NCI-H1930 (cell line): ENCODE measurements at places on chromosomes 1 and 21.

- no peak for DNase-seq
These were observed 11.0 kb upstream of the RGS18 start for GRCh38 chr1:192147221-192147620.

- no peak for DNase-seq
These were observed 127.6 kb downstream of the NOS1AP start for GRCh38 chr1:162197041-162197531.

GRCh38 chr1:197170538-197170937 lies 24.1 kb upstream of the ASPM start:
- DNase-seq, result no peak

GRCh38 chr1:180256341-180257027 lies 26.4 kb downstream of the LHX4 start:
- DNase-seq, result no peak

GRCh38 chr1:219126377-219126776 lies 47.3 kb upstream of the LYPLAL1 start:
- DNase-seq, result no peak
